Right atrium auricular region (tissue), 2 donors: ENCODE measurements at places on chromosomes 11 and 22. TPM values are rescaled to one million over a fixed set of nuclear protein-coding genes. Genes with fewer than 3 reads are reported as not detected.
A peak's percentile ranks its signal among the peaks of the same experiment; 100 is the strongest.

DNA sequence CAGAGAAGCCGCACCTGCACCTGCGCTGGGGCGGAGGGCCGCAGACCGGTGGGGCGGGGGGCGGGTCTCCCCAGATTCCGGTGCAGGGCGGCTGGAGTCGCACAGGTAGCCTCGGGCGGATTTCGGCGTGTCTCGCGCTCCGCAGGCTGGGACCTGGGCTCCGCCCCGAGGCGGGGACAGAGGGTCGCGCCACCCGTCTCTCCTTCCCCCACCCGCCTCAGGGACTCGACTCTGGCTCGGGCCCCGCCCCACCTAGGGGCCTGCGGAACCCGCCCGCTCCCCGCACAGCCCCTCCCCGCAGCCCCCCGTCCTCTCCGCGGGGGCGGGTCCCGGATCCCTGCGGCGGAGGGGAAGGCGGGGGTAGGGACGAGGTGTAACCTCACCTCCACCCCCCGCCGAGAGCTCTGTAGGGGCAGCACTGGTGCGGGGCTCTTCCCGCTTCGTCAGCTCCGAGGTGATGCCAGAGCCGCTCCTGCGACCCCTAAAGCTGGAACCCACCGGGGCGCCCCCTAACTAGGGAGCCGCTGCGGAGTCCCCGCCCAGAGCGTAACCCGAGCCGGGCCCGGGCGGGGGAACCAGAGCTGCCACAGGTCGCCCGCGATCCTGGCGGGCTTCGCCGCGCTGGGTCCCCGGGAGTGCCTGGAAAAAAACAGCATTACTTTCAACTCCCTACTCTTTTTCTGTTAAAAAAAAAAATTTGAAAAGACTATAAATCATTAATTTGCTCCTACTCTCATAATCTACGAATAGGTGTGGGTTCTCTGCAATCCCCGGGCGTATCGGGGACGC is at the start of gene SLC29A2:
Gene SLC29A2, minus strand, starts transcription at position 134 of the 789 bp plus-strand sequence. CDS start 169 bp downstream, outside the sequence.
- no peak for DNase-seq

- no peak for DNase-seq
Measured at GRCh38 chr11:17839450-17839849, 104.9 kb downstream of the KCNC1 start.

Gene TTC9C
- total RNA-seq: 9.6 TPM

GRCh38 chr11:73085189-73085875 is 56.8 kb downstream of the FCHSD2 start:
- no peak for DNase-seq

Gene OR8A1
- total RNA-seq: not detected

Gene NPAS4
- 0.19 TPM for total RNA-seq

DNA sequence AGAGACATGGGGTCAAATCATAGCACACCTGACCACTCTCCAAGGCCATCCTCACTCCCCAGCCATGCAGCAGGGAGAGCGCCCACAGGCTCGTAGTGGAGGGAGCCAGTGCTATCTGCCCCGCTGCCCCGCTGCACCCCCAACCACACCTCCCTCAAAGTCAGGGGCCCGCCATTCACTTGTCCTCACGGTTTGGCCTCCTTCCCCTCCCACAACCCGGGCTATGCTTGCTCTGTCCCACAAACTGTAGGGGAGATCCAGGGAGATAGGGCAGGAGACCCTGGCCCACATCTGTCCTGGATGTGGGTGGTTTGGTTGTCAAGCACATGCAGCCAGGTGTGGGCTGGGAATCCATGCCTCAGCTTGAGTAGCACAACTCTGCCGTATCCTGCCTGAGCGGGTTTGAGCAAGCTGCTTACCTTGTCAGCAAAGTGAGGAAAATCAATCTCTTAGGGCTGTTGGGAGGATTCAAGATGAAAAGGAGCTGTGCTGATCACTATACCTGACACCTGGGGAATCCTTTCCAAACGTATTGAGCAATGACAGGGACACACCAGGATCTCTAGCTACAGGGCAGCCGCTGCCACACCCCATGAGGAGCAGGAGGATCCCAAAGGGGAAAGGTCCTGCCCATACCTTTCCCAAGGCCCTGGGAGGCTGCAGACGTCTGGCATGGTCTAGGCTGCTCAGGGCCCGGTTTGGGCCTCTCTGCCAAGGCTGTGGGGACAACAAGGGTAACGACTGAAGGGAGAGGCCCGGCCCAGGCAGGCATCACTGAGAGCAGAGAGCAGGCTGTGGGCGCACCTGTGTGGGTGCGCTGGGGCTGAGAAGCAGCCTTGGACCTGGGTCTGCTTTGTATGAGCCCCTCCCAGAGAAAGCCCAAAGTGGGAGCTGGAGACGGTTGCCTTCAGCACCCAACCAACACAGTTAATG is 23.3 kb downstream of the KCNJ5 start:
- DNase-seq: no peak

Gene MAPK8IP1
- total RNA-seq: 8.9 TPM

DNA sequence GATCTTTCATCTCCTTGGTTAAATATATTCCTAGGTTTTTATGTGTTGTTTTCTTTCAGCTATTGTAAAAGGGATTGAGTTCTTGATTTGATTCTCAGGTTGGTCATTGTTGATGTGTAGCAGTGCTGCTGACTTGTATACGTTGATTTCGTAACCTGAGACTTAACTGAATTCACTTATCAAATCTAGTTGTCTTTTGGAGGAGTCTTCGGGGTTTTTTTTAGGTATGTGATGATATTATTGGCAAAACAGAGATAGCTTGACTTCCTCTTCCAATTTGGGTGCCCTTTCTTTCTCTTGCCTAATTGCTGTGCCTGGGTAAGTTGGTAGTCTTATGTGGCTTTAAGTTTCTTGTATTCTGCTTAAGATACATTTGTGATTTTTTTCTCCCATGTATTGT is 52.8 kb downstream of the CBL start:
- no peak for DNase-seq

- DNase-seq: no peak
Measured at GRCh38 chr11:102399189-102399588, 52.2 kb downstream of the BIRC2 start.

GRCh38 chr11:69053546-69054396 is 5.0 kb downstream of the TPCN2 start:
- DNase-seq: no peak

Gene CST6
- total RNA-seq: 6.3 TPM

- DNase-seq: peak; percentile 55
Measured at GRCh38 chr11:14362611-14363010, 3.6 kb upstream of the RRAS2 start.

- DNase-seq: no peak
Measured at GRCh38 chr11:29564486-29564885, 452.3 kb downstream of the KCNA4 start.

Gene FAR1
- 22.7 TPM for total RNA-seq

- no peak for DNase-seq
Measured at GRCh38 chr11:62850911-62851806, 11.8 kb upstream of the WDR74 start.

GRCh38 chr11:90856790-90857189 is 633.9 kb upstream of the CHORDC1 start:
- no peak for DNase-seq

Gene CARD10
- total RNA-seq: 4.2 TPM

GRCh38 chr11:555227-555779 is 5.2 kb downstream of the LMNTD2 start:
- DNase-seq: no peak

Gene TMEM191B
- 0.59 TPM for total RNA-seq

- DNase-seq: no peak
Measured at GRCh38 chr11:96948066-96948465, 558.3 kb downstream of the JRKL start.

Gene SPI1
- 23.1 TPM for total RNA-seq

GRCh38 chr11:85628771-85629341 is 463 bp downstream of the TMEM126B start:
- no peak for DNase-seq

DNA sequence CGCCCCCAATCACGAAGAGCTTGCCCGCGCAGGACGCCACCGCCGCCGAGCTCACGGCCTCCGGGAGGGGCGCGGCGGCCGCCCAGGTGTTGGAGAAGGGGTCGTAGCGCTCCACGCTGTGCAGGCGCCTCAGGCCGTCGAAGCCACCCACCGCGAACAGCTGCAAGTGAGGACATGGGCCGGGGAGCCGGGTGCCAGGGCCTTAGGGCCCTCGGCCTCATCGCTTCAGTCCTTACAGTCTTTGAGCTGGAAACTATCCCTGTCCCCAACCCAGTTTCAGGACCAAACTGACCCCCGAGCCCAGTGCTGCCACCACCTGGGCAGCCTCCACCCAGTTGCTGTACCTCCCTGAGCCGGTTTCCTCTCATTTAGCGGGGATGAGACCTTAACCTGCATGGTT is 7.6 kb downstream of the KLHL35 start:
- no peak for DNase-seq

DNA sequence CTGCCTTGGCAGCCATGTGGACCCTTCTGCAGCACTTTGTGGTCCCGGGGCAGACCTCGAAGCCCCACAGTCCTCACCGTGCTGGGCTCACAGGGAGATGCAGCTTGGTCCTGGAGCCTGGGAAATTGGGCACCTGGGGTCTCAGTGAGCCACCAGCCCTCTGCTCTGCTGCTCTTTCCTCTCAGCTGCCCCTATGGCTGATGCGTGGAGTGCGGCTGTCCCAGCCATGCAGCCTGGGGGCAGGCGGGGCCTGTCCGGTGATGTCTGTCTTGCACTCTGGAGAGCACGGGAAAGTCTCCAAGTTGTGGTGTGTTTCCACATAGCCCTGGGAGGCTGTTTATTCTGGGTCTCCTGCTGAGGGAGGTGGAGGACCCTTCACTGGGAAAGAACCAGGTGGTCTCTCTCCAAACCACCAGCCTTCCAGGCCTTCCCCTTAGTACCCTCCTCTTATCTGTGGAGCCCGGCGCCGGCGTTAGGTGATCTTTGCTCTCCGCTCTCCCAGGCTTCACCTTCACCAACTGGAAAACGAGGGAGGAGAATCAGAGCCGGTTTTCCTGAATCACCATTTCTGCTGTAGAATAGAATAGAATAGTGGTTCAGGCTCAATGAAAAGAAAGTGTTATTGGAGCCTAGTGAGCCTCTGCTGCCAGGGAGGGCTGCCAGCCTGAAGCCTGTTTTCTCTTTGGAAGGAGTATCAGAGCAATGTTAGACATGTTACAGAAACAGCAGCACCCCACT is 41.2 kb upstream of the GRAMD4 start:
- peak; percentile 84 for DNase-seq

- no peak for DNase-seq
Measured at GRCh38 chr11:76230392-76230791, 24.1 kb upstream of the WNT11 start.

Gene SOX6
- 13.5 TPM for total RNA-seq

- peak; percentile 78 for DNase-seq
Measured at GRCh38 chr11:95790933-95791708, 823 bp downstream of the CEP57 start.

- DNase-seq: no peak
Measured at GRCh38 chr22:44305888-44306287, 6.9 kb downstream of the SHISAL1 start.

GRCh38 chr22:38305471-38306448 is 11.5 kb downstream of the CSNK1E start:
- no peak for DNase-seq

Gene OLFML1
- 4.6 TPM for total RNA-seq

- no peak for DNase-seq
Measured at GRCh38 chr22:28585324-28585723, 94.3 kb downstream of the TTC28 start.

- DNase-seq: no peak
Measured at GRCh38 chr22:22196018-22196533, 48.5 kb upstream of the VPREB1 start.

Gene RASD2
- 3.1 TPM for total RNA-seq

DNA sequence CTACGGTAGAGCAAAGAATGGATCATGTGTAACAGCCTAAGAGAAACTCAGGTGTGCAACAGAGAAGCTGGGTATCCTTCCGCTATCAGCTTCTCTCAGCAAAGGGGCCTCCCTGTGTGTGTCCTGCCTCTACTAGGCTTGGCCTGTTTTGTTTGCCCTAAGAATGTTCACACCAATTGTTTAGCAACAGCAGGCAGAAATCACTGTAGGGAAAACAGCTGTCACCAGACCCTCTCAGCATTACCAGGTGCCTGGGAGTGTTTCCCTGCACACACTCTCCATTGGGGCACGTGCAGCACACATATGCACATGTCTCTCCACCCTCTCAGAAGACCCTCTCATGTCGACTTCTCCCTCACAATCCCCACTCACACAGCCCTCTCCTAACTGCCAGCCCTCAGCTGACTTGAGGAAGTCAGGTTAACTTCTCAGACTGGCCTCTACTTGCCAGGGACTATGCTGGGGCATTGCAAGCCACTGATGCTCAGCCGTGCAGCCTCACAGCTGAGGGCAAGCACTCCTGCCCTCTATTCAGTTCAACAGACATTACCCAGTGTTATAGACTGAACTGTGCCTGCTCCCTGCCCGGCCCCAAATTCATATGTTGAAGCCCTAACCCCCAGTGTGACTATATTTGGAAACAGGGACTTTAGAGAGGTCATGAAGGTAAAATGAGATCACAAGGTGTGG is 97.6 kb downstream of the TRIM29 start:
- DNase-seq: no peak

Gene NCF4
- 3.9 TPM for total RNA-seq

GRCh38 chr11:124072147-124072546 is 31.0 kb upstream of the OR10G7 start:
- DNase-seq: no peak

- no peak for DNase-seq
Measured at GRCh38 chr22:42313804-42314581, 43.5 kb upstream of the TCF20 start.

Gene POLR2L
- total RNA-seq: 132 TPM

DNA sequence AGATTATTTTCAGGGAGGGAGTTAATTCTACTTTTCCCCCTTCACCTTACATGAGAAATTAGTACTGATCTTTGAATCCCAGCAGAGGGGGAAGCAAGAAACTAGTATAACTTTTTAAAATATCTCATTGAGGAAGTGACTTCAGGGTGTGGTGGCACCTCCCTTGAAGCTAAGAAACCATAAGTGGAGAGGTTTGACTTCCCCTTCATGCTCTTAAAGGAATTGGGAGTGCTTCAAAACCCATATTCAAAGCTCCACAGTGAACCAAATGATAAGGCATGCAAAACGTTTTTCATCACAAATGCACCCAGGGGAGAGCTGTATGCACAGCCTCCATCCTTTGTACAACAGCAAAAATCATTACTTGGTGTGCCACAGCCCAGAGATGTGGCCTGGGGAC is 540 bp downstream of the MS4A14 start:
- DNase-seq: no peak

- DNase-seq: no peak
Measured at GRCh38 chr11:123718469-123718868, 23.0 kb downstream of the ZNF202 start.
